ENCODE measurements at places on chromosomes 12 and 14.

DNA sequence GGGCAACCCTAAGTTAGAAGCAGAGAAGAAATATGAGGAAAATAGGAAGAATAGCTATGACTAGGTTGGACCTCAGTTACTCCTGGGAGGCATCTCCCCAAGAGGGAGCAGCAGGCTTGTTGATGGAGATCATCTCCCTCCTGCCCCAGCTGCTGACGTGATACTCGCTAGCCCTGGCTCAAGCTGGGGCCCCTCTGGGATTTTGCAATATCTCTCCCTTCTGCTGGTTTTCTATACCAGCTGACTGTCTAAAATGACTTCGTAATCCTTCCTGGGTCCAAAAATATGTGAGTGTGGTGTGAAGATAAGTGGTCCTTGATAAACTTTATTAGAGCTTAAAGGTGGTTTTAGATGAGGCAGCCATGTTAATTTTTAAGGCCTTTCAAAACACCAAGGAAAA lies 4.5 kb upstream of the HECTD4 start:
- no peak for DNase-seq

DNA sequence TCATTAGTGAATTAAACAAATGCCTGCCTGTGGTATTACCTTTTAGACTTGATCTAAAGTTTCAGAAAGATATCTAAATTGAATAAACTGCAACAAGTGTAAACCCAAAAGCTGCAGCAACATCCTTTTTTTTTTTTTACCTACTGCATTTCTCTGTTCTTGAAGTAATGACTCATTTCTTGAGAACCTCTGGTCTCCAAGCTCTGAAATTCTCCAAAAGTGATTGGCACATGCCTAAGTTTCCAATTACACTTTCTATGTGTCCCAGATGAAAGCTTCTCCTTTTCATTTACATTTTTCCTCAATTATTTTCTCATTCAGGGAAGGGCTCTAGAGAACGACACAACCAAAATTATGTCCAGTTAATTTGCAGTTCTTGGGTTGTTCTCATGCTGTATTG lies 435.2 kb upstream of the DCN start:
- DNase-seq: no peak

GRCh38 chr12:57719777-57720605 lies 18.6 kb downstream of the AGAP2 start:
- DNase-seq: no peak

DNA sequence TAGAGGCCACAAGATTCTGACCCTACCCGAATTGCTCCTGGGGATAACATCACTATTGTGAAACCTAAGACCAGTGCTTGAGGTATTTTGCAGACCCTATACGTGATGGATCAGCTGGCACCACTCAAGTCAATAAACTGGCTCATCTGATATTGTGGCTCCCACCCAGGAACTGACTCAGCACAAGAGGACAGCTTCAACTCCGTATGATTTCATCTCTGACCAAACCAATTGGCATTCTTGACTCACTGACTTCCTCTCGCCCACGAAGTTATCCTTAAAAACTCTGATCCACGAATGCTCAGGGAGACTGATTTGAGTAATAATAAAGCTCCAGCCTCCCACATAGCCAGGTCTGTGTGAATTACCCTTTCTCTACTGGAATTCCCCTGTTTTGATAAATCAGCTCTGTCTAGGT lies 1036.1 kb upstream of the TMEM132C start:
- DNase-seq: no peak

DNA sequence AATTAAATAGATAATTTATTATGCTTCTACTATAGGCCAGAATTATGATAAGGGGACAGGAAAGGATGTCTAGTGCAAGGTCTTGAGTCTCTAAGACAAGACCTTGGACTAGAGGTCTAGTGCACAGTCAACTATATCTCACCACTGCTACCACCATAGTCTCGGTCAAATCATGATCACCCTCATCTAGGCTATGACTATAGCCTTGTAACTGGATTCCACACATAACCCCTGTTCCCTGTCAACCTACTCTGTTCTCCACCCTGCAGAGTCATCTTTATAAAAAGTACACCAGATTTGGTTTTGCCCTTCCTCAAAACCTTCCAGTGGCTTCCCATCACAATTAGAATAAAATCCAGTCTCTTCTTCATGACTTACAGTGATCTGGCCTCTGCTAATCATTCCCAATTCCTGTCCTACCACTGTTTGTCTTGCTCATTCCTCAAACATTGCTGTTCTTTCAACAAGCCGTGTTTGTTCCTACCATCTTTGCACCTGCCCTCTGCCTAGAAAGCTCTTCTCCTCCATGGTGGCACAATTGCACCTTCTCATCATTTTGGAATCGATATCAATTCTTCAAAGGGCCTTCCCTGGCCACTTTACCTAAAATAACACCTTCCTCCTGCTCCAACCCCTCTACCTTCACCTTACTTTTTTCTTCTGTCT lies 169.4 kb downstream of the FOXN3 start:
- no peak for DNase-seq

DNA sequence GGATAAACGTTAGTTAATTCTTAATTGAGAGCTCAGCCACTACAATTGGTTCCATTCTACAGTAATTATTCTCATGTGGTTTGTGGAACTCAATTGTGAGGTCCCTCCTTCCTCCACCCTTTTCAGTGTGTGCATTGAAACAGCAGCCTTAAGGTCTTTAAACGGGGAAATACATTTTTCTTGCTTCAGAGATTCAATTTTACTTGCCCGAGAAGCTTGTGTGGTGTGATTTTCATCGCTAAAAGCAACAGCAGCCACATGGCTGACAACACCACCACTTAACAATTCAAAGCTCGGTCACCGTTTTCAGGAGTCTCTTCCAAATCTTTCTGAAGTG lies 733 bp upstream of the PPFIBP1 start:
- DNase-seq: no peak

DNA sequence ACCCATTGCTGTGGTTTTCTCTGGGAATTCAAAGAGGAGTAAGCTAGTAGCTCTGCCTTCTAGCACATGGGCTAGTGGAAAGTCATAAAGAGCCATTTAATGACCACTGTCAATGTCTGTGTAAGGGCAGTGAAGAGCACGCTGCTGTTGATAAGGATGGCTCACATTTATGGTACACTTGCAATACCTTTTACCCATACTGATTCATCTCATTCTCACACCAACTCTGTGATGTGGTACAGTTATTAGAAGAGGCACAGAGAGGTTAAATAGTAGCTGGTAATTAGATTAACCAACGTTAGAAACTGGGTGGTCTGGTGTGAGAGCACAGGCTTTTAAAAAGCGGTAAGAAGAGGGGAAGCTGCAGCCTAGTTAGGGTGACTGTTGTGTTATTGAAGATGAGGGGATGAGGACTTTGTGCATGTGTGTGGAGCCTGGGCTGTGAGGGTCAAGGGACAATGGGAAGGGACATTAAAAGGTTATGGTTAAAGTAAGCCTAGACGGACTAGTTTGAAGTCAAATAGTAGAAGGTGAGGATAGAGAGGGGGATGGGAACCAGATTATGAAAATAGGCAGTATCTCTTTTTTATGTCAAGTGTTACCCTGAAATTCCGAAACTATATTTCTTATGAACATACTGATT lies 25.2 kb downstream of the RASSF3 start:
- DNase-seq: no peak

DNA sequence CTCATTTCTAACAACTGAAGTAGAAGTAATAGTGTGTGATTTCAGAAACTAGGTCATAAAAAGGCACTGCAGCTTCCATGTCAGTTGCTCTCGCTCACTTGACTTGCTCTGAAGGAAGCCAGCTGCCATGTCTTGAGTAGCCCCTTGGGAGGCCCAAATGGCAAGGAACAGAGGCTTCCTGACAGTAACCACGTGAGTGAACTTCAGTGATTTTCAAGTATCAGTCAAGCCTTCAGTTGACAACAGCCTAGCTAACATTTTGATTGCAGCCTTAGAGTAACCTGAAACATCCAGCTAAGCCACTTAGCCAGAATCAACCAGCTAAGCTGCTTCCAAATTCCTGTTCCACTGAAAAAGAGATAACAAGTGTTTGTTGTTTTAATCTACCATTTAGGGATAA lies 26.7 kb downstream of the TOGARAM1 start:
- no peak for DNase-seq

- DNase-seq: no peak
Measured at GRCh38 chr12:12278899-12279298, 12.1 kb upstream of the LRP6 start.

DNA sequence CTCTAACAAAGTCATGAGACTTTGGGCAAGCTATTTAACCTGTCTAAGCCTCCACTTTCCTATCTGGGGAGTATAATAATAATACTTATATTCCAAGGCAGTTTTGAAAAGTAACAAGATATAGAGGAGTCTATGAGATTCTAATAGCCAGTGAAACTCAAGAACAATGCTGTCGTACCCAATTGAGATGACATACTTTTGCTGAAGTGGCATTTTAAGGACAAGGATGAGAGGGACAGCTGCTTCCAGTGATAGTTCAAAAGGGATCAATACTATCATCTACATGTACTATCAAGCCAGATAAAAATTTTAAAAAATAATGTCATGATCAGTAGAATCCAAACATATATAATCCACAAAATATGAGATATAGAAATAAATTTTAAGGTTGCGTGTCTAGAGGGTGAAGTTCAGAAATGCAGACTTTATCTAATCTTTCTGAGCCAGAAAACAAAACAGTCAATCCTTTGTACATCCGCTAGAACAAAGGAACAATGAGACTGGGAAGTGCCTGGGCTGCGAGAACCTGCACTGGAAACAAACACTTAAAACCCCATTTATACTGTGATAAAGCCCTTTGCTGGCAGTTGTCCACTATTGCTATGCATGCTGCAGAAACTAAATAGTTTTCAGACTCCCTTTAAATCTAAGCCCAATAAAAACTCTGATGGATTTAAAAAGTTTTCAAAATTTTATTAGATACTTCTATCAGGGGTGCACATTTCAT lies 38.6 kb downstream of the PTPRB start:
- peak; percentile 24 for DNase-seq

GRCh38 chr12:52539083-52539820 lies 13.7 kb downstream of the KRT71 start:
- DNase-seq: no peak

DNA sequence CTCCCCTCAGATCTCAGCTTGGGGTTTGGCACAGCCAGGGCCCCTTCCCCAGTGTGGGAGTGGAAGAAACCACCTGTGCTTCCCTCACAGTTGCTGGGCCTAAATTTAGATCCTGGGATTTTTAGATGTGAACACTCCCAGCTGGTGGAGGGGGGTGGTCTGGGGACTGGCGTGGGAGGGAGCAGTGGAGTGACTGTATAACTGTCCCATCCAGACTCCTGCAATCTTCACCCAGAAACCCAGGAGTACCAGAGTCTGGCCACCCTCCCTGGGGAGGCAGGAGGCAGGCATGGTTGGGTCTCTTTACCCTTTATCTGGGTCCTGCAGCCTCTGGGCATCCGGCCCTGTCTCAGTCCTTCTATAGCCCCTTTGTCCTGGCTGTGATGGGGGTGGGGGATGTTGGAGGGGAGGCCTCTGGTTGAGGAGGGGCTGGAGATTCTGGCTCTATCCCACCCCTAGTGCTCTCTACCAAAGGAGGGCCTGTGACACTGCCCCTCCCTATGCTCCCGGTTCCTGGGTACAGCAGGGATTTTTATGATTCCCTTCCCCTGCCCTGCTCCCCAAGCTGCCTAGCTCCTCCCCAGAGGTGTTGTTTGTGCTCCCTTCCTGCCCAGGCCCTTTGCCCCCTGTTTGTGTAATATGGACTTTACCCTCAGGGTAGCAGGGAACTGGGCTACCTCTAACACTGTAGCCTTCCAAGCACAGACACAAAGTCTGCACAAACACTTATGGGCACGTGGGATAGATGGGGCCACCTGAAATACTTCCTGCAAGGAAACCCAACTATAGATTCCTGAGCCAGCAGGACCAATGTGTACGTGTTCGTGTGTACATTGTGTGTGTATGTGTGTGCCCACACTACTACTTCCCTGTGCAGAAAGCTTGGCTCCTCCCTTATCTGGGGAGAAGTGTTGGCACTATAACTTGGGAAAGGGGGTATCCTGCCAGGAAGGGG lies 1.7 kb downstream of the ERBB3 start:
- peak; percentile 90 for DNase-seq

GRCh38 chr14:104292084-104292970 lies 153.9 kb downstream of the KIF26A start:
- no peak for DNase-seq

DNA sequence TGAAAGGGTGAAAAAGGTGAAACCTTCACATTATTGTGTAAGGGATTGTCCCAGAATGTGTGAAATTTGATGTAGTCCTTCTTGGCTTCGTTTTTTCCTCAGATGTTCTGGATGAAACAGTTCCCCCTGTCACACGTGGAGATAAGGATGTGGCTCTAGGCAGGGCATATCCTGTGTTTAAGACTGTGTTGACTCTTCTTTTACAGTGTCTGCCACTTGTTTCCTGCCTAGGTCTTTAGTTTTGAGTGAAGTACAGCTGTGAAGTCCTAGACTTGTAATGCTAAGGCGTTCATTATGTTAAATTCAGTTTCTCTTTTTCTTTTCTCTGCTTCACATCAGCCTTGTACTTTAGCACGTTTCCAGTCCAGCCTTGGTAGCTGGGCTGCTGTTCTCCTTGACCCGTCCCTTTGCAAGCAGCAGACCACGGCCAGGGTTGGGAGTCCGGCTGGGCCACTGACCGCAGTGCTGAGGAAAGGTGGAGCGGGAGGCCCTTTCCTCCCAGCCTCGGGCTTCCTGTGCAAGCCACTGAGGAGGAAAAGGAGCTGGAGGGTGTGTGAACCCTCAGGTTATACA lies 59.1 kb downstream of the RASSF3 start:
- peak; percentile 60 for DNase-seq

- DNase-seq: no peak
Measured at GRCh38 chr14:32669391-32669790, 269.3 kb upstream of the NPAS3 start.

DNA sequence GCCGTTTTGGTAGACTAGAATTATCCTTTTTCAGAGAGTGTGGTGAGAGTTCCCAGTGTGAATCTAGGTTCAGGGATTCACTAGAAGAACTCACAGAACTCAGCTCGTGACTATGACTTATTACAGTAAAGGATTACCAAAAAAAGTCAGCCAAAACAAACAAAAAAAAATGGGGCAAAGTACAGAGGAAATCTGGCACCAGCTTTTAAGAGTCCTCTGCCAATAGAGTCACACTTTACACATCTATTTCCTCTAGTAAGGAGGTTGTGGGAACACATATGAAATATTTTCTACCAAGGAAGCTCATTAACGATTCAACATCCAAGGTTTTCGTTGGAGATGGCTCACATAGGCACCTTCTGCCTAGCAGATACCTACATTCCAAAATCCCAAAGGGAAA lies 28.2 kb downstream of the TSPAN19 start:
- DNase-seq: no peak

DNA sequence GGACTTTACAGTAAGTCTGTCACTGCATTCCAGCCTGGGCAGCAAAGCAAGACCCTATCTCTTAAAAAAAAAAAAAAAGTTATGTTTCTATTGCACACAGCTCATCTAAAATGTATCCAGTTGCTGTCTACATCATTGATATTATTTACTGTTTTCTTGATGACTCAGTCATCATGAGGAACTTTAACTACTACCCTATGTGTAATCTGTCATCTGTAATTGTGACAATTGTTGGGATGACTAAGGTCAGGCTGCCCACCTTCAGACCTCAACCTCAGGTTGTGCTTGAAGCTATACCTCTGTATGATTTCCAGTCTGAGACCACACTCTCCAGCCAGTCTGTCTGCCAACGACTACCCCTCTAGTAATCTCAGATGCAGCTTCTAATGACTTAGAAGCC lies 15.3 kb downstream of the PPP1R13B start:
- no peak for DNase-seq

Data from colonic mucosa (tissue), 4 donors.